ENCODE measurements at places on chromosomes 5 and 9. TPM values are rescaled to one million over a fixed set of nuclear protein-coding genes. Genes with fewer than 3 reads are reported as not detected.

DNA sequence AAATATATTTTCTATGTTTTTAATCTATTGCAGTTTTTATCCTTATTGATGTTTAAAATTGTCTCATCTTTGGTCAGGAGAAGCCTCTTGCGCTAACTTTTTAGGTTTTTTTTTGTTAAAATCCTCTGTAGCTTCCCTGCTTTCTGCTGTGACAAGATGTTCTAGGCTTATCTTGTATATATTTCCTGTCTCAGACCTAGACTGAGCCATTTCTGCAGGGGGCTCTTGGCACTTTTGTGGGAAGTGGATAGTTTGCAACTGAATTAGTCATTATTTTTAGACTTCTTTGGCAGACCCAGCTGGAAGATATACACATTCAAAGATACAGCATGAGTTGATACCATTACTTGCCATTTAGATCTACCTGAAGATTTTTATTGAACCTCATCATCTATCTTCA lies 28.8 kb downstream of the TCERG1 start:
- H3K27me3 ChIP-seq: no peaks in the 10 kb centered on the region
- peaks cover 22% of the 10 kb centered on the region for H3K36me3 ChIP-seq
- H3K4me3 ChIP-seq: no peak overlapping the region
- H3K27ac ChIP-seq: no peak overlapping the region

The NUDCD2 gene
- 3.0 TPM for total RNA-seq

DNA sequence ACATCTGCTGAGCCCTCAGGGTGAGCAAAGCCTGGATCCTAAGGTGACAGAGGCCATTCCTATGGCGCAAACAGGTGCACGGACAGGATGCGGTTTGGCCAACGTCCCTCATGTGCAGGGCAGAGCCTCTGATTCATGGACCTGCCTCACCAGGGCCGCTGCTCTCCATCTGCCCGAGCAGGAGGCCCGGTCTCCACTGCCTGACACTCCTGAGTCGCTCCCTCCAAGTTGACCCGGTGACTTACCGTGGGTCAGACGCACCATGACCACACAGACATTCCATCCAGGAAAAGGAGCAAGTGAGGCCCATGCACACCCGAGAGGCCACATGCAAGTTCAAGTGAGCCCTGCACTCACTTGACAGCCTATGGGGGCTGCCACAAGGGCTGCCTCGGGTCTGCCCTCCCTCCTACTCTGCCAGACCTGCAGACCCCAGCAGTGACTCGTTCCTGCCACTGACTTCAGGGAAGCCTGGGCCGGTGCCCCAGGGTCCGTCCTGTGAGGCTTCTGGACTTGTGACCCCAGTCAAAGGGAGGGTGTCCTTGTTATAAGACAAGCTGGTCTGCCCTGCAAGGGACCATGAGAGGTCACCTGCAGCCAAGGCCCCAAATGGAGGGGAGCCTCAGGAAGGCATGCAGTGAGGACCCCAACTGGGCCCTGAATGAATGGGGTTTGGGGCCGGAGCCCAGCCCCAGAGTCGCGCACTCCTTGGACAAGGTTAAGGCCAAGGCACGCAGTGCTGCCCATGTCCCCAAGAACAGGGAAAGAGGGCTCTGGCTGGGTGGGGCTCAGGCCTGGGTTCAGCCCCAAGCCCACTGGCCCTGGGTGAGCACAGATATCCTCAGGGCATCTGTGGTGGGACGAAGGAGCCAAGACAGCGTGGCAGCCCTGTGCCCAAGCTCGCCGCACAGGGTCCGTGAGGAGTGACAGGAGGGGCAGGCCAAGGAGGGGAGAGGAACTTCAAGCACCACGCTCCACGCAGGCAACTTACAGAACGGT lies 10.1 kb downstream of the BRD3OS start:
- no peaks in the 10 kb centered on the region for H3K4me1 ChIP-seq
- no peak overlapping the region for H3K27ac ChIP-seq
- H3K36me3 ChIP-seq: peaks cover 62% of the 10 kb centered on the region
- no peaks in the 10 kb centered on the region for H3K27me3 ChIP-seq

DNA sequence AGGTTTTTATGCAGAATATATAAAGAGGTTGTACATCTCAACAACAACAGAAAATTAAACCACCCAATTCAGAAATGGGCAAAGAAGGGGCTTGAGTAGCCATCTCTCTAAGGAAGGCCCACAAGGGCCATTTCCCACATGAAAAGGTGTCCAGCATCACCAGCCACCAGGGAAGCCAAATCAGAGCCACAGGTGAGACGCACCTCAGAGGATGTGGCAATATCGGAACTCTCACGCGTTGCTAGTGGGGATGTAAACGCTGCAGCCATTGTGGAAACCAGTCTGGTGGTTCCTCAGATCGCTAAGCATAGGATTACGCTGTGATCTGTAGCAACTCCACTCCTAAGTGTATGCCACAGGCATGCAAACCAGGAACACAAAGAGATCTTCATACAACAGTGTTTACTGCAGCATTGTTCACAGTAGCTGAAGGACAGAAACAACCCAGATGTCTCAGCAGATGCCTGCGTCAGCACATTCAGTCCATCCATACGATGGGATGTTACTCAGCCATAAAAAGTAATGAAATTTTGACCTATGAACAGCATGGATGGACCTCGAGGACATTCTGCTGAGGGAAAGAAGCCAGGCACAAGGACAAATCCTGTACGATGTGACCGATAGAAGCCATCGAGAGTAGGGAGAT lies 84.3 kb upstream of the CACNA1B start:
- H3K4me3 ChIP-seq: no peak overlapping the region
- no peak overlapping the region for H3K27ac ChIP-seq
- peaks cover 41% of the 10 kb centered on the region for H3K36me3 ChIP-seq
- no peaks in the 10 kb centered on the region for H3K27me3 ChIP-seq

- DNase-seq: no peak
- peak overlapping the region; percentile 2 for H3K27ac ChIP-seq
- H3K27me3 ChIP-seq: no peaks in the 10 kb centered on the region
- H3K4me3 ChIP-seq: no peak overlapping the region
Measured at GRCh38 chr9:121331549-121331948, 38.5 kb downstream of the STOM start.

The RORB gene
- total RNA-seq: under 0.01 TPM

DNA sequence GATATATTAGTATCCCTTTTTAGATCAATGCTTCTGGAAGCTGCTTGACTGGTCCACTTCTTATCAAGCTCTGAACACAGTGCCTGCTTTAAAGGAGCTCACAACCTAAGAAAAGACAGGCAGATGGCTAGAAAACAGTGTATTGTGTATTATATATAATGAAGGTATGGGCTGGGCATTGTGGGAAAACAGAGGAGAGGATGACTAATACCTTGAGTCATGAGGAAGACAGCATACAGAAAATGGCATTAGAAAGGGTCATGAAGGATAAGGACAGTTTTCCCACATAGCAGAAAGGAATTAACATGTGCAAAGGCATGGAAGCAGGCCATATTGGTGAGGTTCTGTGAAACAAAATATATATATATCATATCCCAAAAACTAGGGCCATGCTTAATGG lies 309.6 kb downstream of the MLLT3 start:
- no peak overlapping the region for H3K27ac ChIP-seq
- H3K4me3 ChIP-seq: no peak overlapping the region
- H3K4me1 ChIP-seq: peaks cover 10% of the 10 kb centered on the region
- no peaks in the 10 kb centered on the region for H3K36me3 ChIP-seq

GRCh38 chr5:84362061-84362720 lies 22.5 kb downstream of the EDIL3 start:
- no peak for DNase-seq
- H3K27me3 ChIP-seq: no peaks in the 10 kb centered on the region
- no peaks in the 10 kb centered on the region for H3K36me3 ChIP-seq
- no peaks in the 10 kb centered on the region for H3K4me1 ChIP-seq
- H3K27ac ChIP-seq: no peak overlapping the region

DNA sequence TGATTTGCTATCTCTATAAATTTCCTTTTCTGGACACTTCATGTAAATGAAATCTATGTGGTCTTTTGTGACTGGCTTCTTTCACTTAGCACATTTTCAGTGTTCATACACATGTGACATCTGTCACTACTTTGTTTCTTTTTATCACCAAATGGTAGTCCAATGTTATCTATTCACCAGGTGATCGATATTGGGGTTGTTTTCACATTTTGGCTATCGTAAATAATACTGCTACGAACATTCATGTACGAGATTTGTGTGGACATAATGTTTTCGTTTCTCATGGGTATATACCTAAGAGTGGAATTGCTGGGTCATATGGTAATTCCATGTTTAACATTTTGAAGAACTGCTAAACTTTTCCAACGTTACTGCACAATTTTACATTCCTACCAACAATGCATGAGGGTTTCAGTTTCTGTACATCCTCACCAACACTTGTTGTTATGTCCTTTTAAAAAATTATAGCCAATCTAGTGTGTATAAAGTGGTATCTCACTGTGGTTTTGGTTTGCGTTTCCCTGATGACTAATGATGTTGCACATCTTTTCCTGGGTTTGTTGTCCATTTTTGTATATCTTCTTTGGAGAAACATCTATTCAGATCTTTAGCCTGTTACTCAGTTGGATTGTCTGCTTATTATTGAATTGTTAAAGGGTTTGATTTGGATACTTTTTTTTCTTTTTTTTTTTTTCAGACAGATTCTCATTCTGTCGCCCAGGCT lies 263.0 kb downstream of the PDZD2 start:
- no peak overlapping the region for H3K4me3 ChIP-seq
- H3K4me1 ChIP-seq: no peaks in the 10 kb centered on the region
- no peaks in the 10 kb centered on the region for H3K36me3 ChIP-seq
- no peak for DNase-seq
- H3K27me3 ChIP-seq: peaks cover 21% of the 10 kb centered on the region

DNA sequence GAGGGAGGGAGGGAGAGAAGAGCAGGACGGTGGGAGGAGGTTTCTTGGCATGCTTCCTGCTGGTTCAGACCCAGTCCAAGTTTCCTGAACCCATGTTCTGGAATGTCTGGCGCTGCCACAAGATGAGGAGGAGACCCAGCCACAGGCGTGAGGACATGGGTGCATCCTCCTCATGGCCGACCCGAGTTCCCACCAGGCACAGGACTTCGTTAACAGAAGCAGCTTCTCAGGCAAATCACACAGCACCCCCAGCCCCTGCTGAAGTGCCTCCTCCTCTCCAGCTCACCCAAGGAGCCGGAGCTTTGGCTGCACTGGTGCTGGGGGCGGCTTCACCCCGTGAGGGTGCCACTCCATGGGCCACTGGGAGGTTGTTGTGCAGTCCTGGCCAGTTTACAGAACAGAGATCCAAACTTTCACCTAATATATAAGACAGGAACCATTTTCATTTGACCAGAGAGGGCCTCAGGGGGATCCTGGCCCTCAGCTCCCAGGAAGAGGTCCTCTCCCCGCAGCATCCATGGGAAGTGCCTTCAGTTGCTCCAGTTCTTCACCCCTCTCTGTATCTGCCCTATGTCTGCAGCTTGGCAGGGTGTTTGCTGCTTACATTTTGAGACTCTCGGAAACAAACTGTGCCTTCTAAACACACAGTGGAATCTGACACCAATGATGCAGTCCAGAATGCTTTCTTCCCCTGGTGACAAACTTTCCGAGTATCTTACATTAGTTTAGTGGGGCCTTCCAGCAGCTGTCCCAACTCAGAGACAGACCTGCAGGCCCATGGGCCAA lies 10.2 kb upstream of the NKD2 start:
- no peak overlapping the region for H3K4me3 ChIP-seq
- no peak for DNase-seq
- peaks cover 36% of the 10 kb centered on the region for H3K27me3 ChIP-seq
- no peaks in the 10 kb centered on the region for H3K36me3 ChIP-seq

DNA sequence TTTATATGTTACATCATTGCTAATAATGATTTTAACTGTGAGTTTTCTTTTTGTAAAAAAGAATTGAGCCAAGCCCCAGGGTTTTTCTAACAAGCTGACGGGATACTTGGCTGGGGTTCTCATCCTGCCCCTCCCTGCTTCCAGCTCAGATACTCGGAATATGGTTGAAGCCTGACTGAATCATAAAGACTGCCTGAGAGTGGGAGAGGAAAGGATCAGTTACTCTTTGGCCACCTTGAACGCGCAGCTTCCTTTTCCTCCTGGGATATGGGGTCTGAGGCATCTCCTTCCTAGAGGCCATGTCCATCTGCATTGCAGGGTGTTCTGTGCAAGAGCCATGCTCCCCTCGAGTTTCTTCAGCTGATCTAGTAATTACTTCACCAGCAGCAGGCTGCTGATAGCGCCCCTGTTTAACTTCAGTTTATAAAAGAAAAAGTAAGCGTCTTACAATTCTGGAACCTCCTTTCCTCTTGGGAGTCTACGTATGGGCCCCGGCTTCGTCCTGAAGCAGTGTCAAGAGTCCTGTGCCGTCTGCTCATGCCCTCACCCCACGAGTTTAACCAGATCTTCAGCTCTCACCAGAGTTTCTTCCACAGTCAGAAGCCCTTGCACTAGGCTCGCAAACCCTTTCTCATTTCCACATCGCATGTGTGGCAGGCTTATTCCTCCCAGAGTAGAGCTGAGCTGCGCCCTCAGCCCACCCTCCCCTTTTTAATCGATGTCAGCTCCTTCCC lies 130.0 kb downstream of the MVB12B start:
- no peaks in the 10 kb centered on the region for H3K36me3 ChIP-seq
- peaks cover 5% of the 10 kb centered on the region for H3K4me1 ChIP-seq
- no peak overlapping the region for H3K27ac ChIP-seq
- no peaks in the 10 kb centered on the region for H3K27me3 ChIP-seq

The CARD6 gene
- total RNA-seq: 4.2 TPM

The TAF11L3 gene
- total RNA-seq: not detected

DNA sequence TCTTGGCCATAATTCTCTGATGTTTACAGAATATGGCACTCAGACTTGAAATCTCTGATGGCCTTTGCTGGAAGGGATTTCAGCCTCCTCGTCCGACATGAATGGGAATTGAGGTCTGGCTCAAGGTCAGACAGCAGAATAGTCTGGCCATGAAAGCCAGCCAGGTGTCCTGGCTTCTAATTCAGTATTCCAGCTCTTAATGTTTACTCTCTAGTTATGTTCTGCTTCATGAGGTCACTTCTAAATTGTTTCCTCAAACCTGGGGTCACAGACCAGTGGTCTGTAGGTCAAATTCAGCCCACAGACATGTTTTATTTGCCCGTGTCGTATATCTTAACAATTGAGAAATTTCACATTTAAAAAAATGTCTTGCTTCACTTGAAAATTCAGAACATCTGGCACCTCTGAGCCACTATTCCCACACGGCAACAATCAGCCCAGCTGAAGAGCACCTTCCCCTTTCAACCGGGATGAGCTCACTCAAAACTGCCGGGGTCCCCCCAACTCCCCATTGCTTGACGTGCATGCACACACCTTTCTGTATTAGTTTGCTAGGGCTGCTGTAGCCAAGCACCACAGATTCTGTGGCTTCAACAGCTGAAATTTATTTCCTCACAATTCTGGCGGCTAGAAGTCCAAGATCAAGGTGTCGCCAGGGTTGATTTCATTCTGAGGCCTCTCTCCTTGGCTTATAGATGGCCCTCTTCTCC lies 243.5 kb downstream of the ENC1 start:
- H3K27me3 ChIP-seq: peaks cover 4% of the 10 kb centered on the region
- no peak overlapping the region for H3K27ac ChIP-seq
- no peak for DNase-seq
- no peaks in the 10 kb centered on the region for H3K36me3 ChIP-seq
- no peak overlapping the region for H3K4me3 ChIP-seq
- H3K4me1 ChIP-seq: peaks cover 2% of the 10 kb centered on the region

- H3K4me3 ChIP-seq: peak within 1 kb of the TSS; percentile 92
- H3K27ac ChIP-seq: peak within 1 kb of the TSS; percentile 97
Measured at GRCh38 chr5:132257131-132258101, at the start of gene PDLIM4. Gene PDLIM4 (plus strand): TSS chr5:132257696. CDS start chr5:132257735, 39 bp downstream.

The CTSL gene
- total RNA-seq: 57.0 TPM

Data from IMR-90 (cell line).